NCI-H1105 (cell line): ENCODE measurements at places on chromosomes 6 and 20.

DNA sequence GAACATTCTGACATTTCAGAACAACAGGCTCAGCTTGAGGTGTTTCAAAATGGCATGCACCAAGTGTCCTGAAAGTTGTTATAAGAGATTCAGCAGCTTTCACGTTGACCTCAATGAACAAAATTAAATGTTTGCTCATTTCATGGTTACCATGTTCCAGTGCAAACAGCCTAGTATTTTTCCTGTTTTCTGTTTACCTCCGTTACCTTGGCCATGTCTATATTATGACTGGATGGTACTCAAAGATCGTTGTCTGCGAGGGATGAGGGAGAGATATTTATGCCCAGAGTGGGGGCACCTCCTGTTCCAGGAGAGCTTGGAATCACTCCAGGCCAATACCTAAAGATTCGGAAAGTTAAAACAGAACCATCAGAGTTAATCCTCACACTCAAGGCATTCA lies 83.8 kb upstream of the SASH1 start:
- no peak for DNase-seq

DNA sequence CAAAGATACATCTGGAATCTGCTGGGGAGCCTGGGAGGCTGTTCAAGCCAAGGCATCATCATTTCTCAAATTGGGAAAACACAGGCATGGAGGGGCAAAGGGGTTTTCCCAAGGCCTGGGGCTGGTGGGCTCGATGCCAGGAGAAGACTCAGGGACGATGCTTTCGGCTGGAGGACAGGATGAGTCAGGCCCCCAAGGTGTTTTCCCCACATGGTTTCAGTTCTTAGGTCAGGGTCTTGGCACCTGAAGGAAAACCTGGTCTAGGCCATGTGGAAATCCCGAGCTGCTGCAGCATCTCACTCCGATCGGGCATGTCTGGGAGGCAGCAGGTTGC lies 348.1 kb downstream of the CDC5L start:
- DNase-seq: no peak

GRCh38 chr6:163494279-163494727 lies 79.8 kb downstream of the QKI start:
- no peak for DNase-seq

GRCh38 chr6:34484899-34485298 lies 19.0 kb downstream of the PACSIN1 start:
- DNase-seq: no peak

DNA sequence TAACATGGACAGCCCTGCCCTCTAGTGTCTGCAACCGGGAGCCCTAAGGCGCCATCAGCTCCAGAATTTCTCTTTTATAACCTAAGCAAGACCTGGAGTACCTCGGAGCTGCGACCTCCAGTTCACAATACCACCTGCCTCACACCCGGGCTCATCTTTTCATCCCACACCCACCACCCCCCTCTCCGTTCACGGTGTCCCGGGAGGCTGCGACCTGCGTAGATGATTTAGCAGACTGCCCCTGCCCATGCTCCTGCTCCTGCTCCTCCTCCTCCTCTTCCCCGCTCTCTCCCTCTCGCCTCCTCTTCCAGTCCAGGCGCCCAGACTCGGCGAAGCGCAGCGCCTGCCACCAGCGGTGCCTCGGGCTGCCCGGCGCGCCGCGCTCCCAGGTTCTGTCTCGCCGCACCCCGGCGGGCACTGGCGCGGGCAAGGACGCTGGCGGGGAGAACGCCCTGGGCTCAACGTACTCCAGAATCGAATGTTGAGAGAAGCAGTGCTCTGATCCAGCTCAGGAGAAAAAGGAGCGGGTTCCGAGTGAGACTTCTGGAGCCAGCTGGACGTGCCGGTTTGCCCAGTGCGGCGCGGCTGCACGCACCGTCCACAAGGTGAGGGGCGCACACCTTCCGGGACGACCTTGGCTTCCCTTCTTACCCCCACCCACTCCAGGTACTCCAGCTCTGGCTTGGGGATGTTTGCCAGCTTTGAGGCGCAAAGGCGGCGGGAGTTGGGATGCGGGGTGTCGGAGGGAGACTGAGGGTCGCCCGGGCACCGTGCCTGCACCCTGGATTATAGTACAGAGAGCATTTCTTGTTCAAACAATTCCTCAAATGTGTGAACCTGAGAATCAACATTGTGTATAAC lies at the start of gene HTR1E:
Gene HTR1E, plus strand, starts transcription at position 310 of the 861 bp plus-strand sequence. CDS start 77,807 bp downstream, outside the sequence.
- peak; percentile 75 for DNase-seq

- peak; percentile 96 for DNase-seq
Measured at GRCh38 chr6:111534231-111534751, 51.3 kb upstream of the REV3L start.

DNA sequence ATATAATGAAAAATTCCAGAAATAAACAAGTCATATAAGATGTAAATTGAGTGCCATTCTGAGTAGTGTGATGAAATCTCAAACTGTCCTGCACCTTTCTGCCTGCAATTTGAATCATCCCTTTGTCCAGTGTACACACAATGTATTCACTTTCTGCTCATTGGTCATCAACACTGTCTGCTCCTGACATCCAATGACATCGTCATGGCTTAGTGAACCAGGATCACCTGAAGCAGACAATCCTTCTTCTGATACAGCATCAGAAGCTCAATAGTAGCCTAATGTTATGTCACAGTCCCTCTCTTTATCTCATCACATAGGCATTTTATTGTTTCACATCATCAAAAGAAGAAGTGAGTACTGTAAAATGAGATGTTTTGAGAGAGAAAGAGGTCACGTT lies 366.3 kb downstream of the RFPL4B start:
- DNase-seq: no peak

DNA sequence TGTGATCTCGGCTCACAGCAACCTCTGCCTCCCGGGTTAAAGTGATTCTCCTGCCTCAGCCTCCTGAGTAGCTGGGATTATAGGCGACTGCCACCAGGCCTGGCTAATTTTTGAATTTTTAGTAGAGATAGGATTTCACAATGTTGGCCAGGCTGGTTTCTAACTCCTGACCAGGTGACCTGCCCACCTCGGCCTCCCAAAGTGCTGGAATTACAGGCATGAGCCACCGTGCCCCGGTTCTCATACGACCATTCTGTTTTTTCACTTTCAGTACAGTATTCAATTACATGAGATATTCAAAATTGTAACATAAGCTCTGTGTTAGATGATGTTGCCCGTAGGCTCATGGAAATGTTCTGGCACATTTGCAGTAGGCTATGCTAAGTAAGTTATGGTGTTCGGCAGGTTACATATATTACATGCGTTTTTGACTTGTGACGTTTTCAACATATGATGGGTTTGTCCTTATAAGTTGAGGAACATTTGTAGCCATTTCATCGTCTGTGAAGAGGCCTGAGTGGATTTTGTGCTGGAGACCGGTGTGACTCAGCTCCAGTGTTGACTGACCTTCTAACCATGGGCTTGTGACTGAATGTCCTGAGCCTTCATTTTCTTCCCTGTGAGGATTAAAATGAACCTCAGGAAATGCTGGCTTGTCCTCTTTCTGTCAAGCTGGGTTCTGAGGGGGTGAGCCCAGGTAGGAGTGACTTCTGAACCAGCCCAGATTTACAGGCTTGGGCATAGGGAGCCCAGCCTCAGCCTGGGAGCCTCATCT lies 12.2 kb downstream of the PPARD start:
- DNase-seq: no peak

GRCh38 chr6:101630941-101631340 lies 237.4 kb downstream of the GRIK2 start:
- no peak for DNase-seq

GRCh38 chr20:50537546-50538201 lies 27.5 kb downstream of the PTPN1 start:
- DNase-seq: no peak

GRCh38 chr20:23318347-23318746 lies 32.2 kb upstream of the NXT1 start:
- DNase-seq: no peak

GRCh38 chr6:43644940-43645612 lies at the start of gene RSPH9:
Gene RSPH9 (plus strand): TSS chr6:43645036. CDS start chr6:43645099, 63 bp downstream.
- peak; percentile 60 for DNase-seq

GRCh38 chr6:67433124-67433523 lies 1202.0 kb upstream of the ADGRB3 start:
- DNase-seq: no peak

- no peak for DNase-seq
Measured at GRCh38 chr6:4732691-4733315, 43.4 kb upstream of the CDYL start.

- no peak for DNase-seq
Measured at GRCh38 chr6:122246906-122247658, 152.4 kb upstream of the HSF2 start.

DNA sequence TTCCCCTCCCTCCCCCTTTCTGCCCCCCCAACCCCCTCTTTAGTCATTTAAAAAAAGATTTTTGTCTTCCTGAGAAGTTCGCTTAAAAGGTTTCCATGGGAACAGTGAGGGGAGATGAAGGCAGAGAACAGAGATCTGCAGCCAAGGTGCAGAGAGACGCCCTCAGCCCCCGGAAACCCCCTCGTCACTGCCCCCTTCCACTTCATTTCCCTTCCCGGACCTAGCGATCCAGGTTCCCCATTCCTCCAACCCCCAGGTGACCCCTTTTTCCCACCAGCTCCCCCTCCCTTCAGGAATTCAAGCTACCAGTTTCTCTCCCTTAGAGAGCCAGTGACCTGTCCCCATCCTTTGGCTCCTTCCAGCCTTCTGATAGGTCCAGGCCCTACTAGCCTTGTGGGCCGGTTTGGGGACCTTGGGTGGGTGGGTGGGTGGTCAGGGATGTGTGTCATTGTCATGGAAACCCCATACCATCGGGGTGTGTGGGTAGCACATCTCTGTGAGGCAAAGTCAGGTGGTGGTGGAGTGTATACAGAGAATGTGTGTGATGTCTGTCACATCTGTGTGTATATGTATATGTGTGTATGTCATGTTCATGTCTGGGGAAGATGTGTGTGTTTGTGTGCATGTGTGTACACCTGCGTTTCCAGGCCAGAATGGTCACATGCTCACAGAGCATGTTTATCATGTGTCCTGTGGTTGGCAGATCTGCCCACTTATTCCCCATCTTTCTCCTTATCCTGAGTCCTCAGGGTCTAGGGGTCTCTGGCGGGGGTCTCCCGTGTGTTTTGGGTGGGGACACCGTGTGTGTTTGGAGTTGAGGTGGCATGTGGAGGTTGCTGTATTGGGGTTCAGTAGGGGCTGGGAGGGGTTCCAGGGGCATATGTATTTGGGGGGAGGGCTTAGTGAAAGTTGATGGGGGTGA lies 7.0 kb downstream of the SYNGAP1 start:
- no peak for DNase-seq

DNA sequence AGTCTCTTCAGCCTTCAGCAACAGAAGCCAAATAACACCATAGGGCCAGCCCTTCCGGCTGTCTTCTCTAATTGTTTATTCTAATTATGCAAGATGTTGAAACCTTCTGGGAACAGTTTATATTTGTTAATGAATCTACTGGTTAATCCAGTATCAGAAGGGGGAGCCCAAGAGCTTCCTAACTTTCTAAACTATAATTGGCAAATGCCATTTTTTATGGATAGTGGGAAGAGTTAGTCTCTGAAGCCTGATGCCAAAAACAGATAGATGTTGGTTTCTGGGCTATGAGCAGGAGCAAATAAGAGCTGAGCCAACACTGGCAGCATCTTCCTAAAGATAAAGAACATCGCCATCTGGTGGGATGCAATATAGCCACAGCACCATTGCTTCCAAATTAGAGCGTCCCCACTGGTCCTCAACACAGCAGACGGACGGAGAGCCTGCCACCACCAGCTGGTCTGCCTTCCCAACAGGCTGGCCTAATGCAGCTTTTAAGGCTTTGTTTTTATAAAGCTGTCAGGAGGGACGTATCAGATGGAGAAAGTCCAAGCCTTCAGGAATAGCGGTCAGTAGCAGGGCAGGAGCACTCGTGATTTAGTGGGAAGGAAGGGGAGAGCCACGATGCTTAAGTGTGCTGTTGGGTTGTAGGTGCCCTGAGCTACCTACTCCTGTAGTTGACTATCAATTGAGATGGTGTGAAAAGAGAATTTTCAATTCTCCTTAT lies 118.8 kb downstream of the RALGAPA2 start:
- DNase-seq: peak; percentile 98

DNA sequence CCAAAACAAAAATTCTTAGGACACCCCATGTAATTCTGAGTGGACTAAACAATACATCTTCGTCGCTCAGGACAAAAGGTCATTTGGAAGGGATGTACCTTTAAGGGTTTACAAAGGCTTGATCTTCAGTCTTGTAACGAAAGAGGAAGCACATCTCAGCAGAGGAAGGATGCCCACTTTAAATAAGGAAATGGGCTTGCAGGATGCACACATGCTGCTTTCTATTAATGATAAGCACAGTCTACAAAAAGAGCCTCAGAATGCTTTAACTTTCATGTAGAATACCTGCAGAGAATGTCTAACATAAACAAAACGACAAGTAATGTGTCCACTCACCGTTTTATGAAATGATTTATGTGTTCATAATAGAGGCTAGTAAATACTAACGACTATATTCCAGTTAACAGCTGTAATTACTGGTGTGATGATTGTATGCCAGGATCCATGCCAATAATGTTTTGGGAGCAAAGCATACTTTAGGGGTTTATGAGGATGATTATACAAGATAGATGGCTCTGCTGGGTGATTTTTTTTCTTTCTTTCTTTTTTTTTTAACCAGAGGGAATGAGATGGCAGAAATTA lies 216.9 kb downstream of the GMDS start:
- peak; percentile 92 for DNase-seq

DNA sequence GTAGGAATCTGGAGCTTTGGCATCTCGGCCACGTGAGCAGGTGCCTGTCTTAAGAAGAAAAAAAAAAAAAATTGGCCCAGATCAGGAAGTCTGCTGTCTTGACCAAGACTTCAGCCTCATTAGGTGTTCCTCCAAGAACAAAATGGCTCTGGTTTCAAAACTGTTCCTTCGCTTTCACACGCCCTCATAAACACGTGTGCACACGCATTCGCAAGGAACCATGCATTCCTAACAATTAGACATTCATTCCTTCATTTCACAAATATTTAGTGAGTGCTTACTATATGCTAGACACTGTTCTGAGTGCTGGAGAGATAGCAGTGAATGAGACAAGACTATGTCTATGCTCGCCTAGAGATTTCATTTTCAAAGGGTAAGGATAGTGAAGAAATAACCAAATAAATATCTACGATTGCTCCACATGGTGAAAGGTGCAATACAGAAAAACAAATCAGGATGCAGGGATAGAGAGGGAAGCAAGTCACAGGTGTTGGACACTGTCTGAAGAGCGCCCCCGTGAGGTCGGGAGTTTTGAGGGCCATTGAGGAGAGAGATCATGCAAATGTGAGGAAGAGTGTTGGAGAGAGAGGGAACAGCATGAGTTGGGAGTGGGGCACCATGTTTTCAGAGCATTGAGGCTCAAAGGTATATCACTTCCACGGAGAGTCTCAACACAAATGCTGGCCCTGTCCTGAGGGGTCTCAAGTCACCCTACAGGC lies 53.3 kb downstream of the CCDC170 start:
- DNase-seq: no peak

- no peak for DNase-seq
Measured at GRCh38 chr20:35363190-35363589, 48.6 kb downstream of the UQCC1 start.

DNA sequence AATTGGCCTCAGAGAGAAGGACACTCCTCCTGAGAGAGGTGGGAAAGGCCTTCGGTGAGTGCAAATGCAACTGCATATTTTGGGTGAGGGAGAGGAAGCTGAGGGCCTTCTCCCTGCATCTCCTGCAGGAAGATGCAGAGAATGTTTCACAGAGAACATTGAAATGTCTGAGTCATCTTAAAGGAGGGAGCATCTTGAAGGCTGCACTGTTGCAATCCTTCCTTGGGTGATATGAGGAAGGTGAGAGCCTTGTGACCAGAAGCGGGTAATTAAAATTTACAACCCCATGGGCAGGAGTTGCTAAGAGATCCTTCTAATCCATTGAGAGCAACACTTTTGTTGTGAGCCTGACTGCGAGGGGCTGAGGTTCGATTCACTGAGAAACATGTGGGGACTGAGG lies 375.7 kb upstream of the MARCKS start:
- DNase-seq: no peak
